ENCODE measurements at places on chromosomes 3 and 15.
A peak's percentile ranks its signal among the peaks of the same experiment; 100 is the strongest.

GRCh38 chr15:55959744-55960447, 33.5 kb downstream of the NEDD4 start:
- H3K36me3 ChIP-seq, result no peaks in the 10 kb centered on the region
- no peaks in the 10 kb centered on the region for H3K4me1 ChIP-seq
- no peaks in the 10 kb centered on the region for H3K27me3 ChIP-seq

DNA sequence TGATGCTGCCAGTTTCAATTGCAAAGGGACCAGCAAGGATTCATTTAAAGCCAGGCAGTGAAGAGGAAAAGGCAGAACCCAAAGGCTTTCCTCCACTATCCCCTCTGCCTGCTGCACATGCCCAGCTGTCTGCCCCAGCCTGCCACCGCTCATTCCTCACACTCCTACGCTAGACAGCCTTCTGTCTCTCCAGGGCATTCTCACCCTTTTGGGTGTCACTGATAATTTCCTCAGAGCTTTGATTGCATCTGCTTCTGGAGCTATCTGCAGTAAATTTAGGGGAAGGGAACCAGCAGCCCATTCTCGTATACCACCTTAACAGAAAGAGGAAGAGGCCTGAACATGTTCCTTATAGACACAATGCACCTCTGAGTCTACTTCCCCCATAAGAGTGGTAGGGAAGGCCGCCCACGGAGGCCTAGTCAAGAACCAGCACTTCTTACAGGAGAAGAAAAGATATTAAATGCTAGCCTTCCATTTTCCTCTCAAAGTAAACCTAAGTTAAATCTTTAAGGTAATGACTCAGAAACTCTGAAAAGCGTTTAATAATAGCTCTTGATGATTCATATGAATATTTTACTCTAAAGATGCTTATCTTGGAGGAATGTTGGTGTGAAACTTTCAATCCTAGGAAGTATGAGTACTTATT, 20.9 kb downstream of the NUDT16 start:
- no peak overlapping the region for H3K4me3 ChIP-seq
- peaks cover 18% of the 10 kb centered on the region for H3K4me1 ChIP-seq
- DNase-seq, result peak; percentile 83
- no peaks in the 10 kb centered on the region for H3K27me3 ChIP-seq
- H3K27ac ChIP-seq, result peak overlapping the region; percentile 27

- no peak overlapping the region for H3K27ac ChIP-seq
- no peak overlapping the region for H3K4me3 ChIP-seq
- no peaks in the 10 kb centered on the region for H3K27me3 ChIP-seq
- DNase-seq, result no peak
Measured at GRCh38 chr15:83276661-83277060, 7.8 kb downstream of the BNC1 start.

DNA sequence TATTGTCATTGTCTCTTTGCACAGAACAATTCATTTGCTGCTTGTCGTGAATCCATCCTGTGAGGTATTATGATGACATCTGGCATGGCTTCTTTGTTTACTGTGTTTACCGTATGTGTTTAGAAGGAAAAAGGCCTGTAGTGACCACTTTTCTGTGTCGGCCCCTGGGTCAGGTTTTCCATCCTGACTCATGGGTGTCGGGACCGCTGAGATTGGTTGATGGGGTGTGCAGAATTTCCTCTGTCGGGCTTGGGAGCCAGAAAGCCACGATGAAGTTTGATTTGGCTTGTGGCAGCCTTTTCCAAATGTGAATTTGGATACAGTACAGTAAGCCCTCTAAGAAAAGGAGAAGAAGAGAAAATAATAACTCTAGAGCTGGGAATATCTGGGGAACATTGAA, 113.5 kb downstream of the FNDC3B start:
- H3K4me3 ChIP-seq, result peak overlapping the region; percentile 28
- peaks cover 98% of the 10 kb centered on the region for H3K4me1 ChIP-seq
- no peaks in the 10 kb centered on the region for H3K27me3 ChIP-seq
- DNase-seq, result peak; percentile 31
- H3K27ac ChIP-seq, result peak overlapping the region; percentile 96
